ENCODE measurements at places on chromosomes 5 and 9.

DNA sequence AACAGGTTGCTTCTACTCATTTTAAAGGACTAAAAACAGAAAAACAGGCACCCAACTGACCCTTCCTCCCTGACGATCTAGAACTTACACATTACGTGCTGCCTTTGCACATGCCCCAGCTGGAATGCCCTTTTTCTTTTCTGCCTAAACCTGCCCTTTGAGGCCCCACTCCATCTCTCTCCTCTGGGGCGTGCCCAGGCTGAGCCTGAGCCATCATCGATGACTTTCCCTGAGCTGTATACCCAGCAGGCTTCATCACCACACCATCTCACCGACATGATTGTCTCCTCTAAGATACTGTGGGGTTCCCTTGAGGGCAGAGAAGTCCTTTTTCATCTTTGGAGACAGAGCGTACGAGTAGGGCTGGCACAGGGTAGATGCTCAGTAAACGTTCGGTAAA is 24.1 kb upstream of the GABBR2 start:
- no peak for DNase-seq

- DNase-seq = no peak
These were observed 22.8 kb downstream of the MARCHF3 start for GRCh38 chr5:127007522-127007921.

DNA sequence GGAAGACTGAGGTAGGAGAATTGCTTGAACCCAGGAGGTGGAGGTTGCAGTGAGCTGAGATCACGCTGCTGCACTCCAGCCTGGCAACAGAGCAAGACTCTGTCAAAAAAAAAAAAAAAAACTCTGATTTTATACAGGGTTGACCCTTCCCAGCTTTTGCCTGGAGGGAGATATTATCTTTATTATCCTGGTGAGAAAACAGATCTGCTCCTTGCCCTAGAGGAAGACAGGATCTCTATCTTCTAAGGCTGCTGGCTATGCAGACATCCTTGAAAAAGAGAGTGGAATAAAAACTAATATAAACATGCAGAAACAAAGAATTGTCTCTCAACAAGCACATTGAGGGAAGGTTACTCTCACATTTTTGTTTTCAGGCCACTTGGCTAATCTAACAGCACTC is 1503.4 kb upstream of the WWC1 start:
- DNase-seq = no peak

GRCh38 chr5:94505327-94506068 is 112.9 kb downstream of the KIAA0825 start:
- no peak for DNase-seq

- DNase-seq = peak; percentile 42
These were observed 51.2 kb downstream of the USP20 start for GRCh38 chr9:129886226-129887174.

GRCh38 chr5:11903121-11903613 is 1.1 kb downstream of the CTNND2 start:
- DNase-seq = no peak

- no peak for DNase-seq
These were observed 260.7 kb downstream of the NR3C1 start for GRCh38 chr5:143142596-143143435.

DNA sequence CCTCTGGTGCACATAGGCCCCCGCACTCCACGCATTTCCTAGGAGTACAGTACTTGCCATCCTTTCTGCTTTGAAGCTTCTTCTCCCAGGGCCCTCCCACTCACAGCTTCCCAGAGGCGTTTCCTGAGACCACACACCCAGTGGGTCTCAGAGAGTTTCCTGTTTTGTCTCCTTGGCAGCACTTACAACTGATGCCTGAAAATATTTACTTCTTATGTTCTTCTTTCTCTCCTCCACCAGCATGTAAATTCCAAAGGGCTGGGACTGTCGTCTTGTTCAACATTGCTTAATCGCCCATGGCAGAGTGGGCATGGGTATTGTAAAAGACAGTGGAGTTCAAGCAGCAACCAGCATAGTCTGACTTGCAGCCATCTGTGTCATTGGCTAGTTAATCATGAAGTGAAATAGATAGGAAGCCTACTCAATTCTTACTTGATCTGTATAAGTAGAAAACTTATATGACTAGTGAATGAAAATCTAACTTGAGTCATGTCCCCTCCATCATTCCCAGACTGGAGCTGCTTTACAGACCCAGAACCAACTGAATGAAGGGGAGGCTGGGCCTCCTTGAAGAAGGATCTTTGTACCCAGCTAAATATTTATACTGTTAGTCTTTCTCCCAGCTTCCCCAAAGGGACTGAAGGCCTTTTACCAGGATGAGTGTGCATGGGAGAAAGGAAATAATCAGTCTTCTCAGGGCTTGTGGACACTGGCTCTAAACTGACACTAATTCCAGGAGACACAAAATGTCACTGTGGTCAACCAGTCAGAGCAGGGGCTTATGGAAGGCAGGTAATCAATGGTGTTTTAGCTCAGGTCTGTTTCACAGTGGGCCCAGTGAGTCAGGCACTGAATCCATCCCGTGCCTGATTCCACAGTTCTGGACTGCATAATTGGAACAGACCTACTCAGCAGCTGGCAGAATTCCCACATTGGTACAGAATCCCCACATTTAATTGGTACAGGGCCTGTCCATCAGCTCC is 116.4 kb downstream of the SV2C start:
- DNase-seq = no peak

DNA sequence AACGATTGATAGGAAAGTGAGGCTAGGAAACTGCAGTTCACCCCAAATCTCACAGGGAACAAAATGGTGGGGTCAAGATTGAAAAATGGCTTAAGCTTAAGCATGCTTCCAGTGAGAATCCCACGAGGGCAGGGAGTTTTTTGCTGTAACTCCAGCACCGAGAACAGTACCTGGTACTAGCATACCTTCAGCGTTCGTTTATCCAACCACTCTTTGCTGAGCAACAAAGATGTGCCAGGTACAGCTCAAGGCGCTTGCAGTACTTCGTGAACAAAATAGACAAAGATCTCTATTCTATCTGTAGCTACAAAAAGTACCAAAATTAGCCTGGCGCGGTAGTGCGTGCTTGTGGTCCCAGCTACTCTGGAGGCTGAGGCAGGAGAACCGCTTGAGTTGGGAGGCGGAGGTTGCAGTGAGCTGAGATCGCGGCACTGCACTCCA is 778 bp upstream of the PPP6C start:
- DNase-seq = no peak

GRCh38 chr5:136424835-136425584 is 59.7 kb upstream of the TRPC7 start:
- DNase-seq = peak; percentile 31

GRCh38 chr9:85056203-85056572 is 386.7 kb downstream of the NTRK2 start:
- no peak for DNase-seq

- no peak for DNase-seq
These were observed 3.4 kb downstream of the C5orf58 start for GRCh38 chr5:170235876-170236864.

DNA sequence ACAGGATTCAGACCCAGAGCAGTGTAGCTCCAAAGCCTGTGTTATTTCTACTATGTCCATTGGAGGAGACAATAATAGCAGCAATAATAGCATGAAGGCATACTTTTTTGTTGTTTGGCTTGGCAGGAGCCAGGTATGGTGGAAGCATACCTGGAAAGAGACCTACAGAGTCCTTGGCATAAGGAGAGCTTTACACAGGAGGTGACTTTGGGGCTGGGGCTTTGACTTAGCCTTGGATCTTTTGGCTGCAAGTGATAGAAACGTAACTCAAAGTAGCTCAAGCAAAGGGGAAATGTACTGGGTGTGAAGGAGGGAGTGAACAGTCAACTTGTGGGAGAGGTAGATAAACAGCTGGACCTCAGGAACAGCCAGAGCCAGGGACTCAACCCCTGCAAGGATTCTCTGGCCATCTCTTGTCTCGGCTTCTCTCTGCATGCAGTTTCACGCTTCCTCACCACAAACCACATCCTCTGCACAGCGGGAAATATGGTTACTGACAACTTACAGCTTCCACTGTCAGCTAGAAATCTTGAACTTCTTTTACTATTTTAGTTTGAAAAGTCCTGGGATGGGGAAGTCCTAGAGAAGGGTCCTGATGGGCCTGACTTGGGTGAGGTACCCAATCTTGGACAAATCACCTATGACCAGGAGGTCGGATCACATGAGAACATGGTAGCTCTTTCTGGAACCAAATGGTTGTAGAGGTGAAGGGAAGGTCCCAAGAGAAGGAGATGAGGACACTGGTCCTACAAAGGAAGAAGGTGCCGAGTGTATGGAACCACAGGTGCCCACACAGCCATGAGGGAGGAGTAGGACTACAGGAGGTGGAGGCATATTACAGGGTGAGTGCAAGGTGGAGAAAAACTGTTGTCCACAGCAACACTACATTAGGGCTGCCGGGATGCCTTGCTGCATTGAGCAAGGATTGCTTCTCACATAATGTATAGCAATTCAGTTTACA is 47.0 kb upstream of the TGFBR1 start:
- peak; percentile 89 for DNase-seq

DNA sequence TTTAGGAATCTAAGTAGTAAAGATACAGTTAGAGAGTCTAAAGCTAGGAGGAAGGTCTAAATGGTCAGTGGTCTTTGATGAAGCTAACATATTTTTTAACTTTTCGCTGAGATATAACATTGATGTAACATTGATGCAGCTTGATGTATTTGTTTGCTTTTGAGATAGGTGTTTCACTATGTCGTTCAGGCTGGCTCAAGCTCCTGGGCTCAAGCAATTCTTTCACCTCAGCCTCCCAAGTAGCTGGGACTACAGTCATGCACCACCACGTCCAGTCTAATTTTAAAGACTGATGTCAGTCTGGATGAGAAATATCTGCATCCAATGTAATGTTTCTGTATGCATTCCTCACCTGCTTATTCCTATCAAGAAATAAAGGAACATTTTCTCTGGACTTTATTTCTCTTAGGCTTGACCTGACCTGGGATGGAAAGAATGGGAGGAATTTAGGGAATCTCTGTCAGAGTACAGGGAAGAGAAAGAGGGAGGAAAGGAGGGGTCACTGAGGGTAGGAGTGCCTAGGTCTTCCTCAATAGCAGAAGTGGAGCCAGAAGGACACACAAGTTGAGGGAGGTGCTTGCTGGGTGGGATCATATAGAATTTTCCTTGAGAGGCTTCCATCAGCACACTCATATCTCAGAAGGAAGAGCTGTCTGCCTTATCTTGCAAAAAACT is 101.5 kb upstream of the GPBP1 start:
- no peak for DNase-seq

- no peak for DNase-seq
These were observed 30.9 kb downstream of the EPB41L4B start for GRCh38 chr9:109289931-109290330.

GRCh38 chr5:137613554-137614265 is 114.6 kb upstream of the SPOCK1 start:
- DNase-seq = peak; percentile 90

DNA sequence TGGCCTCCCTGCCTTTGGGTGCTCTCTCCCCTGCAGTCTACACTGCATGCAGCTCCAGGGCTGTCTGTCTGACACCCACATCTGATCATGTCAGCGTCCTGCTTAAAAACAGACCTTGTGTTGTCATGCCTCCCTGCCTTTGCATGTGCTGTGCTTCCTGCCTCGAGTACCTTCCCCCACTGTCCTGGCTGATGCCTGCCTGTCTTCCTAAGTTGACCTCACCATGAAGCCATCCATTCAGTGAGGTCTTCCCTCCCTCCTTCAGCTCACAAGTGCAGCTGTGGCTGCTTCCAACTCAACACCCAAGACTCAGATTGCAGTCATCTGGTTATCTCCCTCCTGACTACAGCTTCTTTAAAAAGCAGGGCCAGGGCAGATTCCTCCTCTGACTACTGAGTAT is 5.5 kb downstream of the ANGPTL2 start:
- no peak for DNase-seq

- no peak for DNase-seq
These were observed 183.7 kb downstream of the SAXO1 start for GRCh38 chr9:18849270-18849669.

DNA sequence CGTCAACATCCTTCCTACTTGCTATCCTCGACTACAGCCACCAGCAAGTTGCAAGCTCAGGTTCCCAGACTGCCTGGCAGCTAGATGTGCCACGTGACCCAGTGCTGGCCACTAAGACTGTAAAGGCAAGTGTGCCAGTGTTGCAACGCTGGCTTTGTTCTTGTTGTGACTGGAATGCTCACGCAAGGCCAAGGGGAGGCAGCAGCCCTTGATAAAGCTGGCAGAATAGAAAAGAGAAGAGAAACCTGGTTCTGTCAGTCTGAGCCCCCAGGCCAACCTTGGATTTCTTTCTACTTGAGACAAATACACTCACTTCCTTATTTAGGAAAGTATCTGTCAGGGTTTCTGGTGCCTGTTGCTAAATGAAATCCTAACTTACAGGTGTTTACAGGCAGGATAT is 113.0 kb downstream of the KLHL3 start:
- DNase-seq = peak; percentile 24

DNA sequence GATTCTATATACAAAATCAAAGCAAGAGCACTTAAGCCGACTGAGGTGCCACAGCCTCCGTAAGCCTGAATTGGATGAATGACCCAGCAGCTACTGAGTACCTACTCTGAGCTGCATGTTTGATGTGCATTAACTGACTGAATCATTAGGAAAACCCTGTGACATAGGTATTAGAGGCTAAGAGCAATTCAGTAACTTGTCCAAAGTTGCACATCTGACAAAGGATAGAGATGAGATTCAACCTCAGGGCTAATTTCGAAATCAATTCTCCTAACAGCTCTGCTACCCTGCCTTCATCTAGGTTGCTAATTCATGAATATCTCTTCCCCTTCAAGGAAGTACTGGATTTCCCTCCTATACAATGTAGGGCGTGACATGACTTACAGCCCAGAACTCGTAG is 89.1 kb upstream of the GLIS3 start:
- DNase-seq = no peak

- DNase-seq = no peak
These were observed 99.2 kb upstream of the ACTBL2 start for GRCh38 chr5:57581772-57582171.

GRCh38 chr9:25225938-25226760 is 452.1 kb downstream of the TUSC1 start:
- no peak for DNase-seq

GRCh38 chr9:110620726-110621125 is 41.2 kb upstream of the SVEP1 start:
- DNase-seq = no peak

GRCh38 chr5:15007646-15008045 is 136.1 kb upstream of the ANKH start:
- no peak for DNase-seq

- no peak for DNase-seq
These were observed 56.6 kb downstream of the WWC1 start for GRCh38 chr5:168348084-168348414.

GRCh38 chr9:37923118-37923795 is 19.3 kb upstream of the SLC25A51 start:
- DNase-seq = no peak

All from AML-193 (cell line).